Activated CD8-positive, alpha-beta memory T cell treated with anti-CD3 and anti-CD28 coated beads for 36 hours (primary cell): ENCODE measurements at places on chromosomes 5 and 9. TPM values are rescaled to one million over a fixed set of nuclear protein-coding genes. Genes with fewer than 3 reads are reported as not detected.

OLFML2A gene
- total RNA-seq = not detected

SMIM33 gene
- 0.08 TPM for total RNA-seq

MLANA gene
- not detected for total RNA-seq

EGFL7 gene
- 0.69 TPM for total RNA-seq

SLC45A2 gene
- total RNA-seq = 0.27 TPM

GMCL2 gene
- total RNA-seq = not detected

GPR151 gene
- total RNA-seq = not detected

ARHGEF28 gene
- not detected for total RNA-seq

PCDHGA2 gene
- total RNA-seq = 0.04 TPM

SH3RF2 gene
- not detected for total RNA-seq

TNFSF8 gene
- 43.5 TPM for total RNA-seq

CDC37L1 gene
- total RNA-seq = 11.7 TPM

NXNL2 gene
- not detected for total RNA-seq

PAX5 gene
- 0.34 TPM for total RNA-seq

DENND1A gene
- 18.5 TPM for total RNA-seq

SOX30 gene
- total RNA-seq = 0.15 TPM

SPATA31C2 gene
- total RNA-seq = not detected

HAND1 gene
- total RNA-seq = not detected

OR13C3 gene
- not detected for total RNA-seq

TLR4 gene
- not detected for total RNA-seq

C5orf63 gene
- 9.2 TPM for total RNA-seq

IL6ST gene
- total RNA-seq = 48.7 TPM

SMIM32 gene
- not detected for total RNA-seq

FAM169A gene
- 8.3 TPM for total RNA-seq

ITGA2 gene
- 6.2 TPM for total RNA-seq

ANKRD20A1 gene
- not detected for total RNA-seq

HARS1 gene
- 101 TPM for total RNA-seq

NUP188 gene
- total RNA-seq = 136 TPM

ST8SIA4 gene
- 46.0 TPM for total RNA-seq

TPPP gene
- total RNA-seq = 0.21 TPM

RAPGEF6 gene
- total RNA-seq = 24.4 TPM

DMRTA1 gene
- not detected for total RNA-seq

ETF1 gene
- 246 TPM for total RNA-seq

CTSV gene
- 0.36 TPM for total RNA-seq

OR1L4 gene
- total RNA-seq = not detected

RMND5B gene
- total RNA-seq = 28.0 TPM

NEUROG1 gene
- not detected for total RNA-seq

SEMA5A gene
- not detected for total RNA-seq

SLCO6A1 gene
- total RNA-seq = not detected

NR6A1 gene
- 2.1 TPM for total RNA-seq

PCDHB10 gene
- not detected for total RNA-seq

HAVCR2 gene
- 16.3 TPM for total RNA-seq

DUSP1 gene
- 7.0 TPM for total RNA-seq
